ENCODE measurements at places on chromosomes 7 and 10.

DNA sequence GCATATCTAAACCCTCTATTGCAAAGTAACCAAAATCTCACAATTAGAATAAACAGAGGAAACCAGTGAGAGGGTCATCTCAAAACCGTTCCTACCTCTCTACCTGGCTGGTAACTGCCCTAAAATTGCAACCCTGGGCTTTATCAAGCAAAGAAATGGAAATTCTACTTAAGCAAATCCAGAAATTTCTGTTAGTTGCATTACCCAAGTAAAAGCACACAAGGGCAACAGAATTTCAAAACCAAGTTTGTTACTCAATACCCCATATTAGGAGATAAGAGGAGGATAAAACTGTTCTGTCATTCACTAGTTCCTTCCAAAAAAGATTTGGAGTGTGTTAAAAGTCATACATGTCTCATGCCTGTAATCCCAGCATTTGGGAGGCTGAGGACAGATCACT is 195.3 kb downstream of the FAM107B start:
- no peak for DNase-seq

- no peak for DNase-seq
Observed at GRCh38 chr10:69736886-69737641, 64.6 kb upstream of the COL13A1 start.

GRCh38 chr10:100980711-100981110 is 6.6 kb downstream of the MRPL43 start:
- DNase-seq, result no peak

- no peak for DNase-seq
Observed at GRCh38 chr10:51759896-51760534, 60.6 kb upstream of the CSTF2T start.

DNA sequence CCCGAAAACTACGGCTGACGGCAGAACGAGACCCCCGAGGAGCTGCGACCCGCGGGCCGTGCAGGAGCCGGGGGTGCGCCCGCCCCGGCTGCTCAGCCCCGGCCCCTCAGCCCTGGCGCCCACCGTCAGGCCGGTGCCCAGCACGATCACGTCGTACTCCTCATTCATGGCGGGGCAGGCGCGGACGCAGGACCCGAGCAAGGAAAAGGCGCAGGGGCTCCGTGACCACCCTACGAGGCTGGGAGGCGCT is 218 bp downstream of the GDI2 start:
- DNase-seq, result no peak

- no peak for DNase-seq
Observed at GRCh38 chr7:128867842-128868623, 5.4 kb downstream of the ATP6V1F start.

DNA sequence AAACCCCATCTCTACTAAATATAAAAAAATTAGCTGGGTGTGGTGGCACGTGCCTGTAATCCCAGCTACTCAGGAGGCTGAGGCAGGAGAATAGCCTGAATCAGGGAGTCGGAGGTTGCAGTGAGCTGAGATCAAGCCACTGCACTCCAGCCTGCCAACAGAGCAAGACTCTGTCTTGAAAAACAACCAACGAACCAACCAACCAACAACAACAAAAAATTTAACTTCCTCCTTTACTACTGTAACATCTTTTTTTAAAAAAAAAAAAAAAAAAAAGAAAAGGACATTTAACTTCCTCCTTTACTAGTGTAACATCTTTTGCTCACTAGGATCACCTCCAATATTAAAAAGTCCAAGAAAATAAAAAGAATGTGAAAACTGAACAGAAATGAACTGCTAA is 92.3 kb upstream of the TMEM168 start:
- no peak for DNase-seq

DNA sequence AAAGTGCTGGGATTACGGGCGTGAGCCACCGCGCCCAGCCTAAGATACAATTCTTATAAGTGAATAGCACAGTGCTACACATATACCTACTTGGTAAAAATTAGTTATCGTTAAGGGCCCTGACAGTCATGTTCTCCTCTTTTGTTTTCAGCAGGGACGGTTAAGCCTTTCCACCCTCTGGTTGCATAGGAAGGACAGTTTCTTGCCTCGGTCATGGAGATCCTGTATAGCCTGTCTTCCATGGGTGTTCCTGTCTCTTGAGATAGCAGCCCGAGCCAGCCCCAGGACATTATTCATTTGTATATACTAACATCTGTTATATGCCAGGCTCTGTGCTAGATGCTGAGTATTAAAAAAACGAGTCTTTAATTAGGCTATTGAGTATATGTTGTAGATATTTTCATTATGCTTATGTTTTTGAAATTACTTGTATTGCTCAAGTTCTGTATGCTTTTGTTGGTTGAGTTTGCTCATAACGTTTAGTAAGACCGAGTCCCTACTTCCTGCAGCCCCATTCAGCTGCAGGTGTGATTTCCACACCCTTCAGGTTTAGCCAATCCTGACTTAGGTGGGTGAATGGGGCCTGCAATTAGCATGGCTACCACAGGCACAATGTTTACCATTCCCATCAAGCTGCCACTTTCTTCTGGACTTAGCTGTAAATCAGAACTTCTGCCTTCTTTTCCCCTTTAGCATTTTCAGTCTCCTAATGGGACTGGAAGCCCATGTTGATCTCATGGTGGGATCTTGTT is 24.8 kb downstream of the CCSER2 start:
- DNase-seq, result no peak

DNA sequence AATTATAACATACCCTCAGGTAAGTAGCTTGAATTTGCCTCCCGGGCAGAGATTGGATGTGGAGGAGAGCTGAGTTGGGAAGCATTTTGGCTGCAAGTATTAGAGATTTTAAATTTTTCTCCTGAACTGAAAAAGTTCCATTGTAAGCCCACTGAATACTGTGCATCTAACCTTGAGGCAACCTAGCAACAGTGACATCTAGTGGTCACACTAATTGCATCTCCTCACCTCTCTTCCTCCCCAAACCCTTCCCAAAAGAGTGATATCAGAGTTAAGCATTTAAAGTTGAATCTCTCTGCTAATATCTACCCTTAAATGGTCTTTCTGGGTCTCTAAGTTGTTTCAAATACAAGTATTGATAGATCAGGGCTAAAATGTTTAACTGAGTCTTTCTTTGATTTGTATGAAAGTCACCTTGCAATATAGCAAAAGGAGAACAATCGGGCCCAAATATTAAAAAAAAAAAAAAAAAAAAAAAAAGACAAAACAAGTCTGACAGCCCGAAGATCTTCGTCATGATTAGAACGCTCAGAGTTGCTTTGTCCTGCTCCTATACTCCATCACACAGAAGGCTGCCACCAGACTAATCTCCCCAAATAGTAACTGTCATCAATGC is 40.4 kb upstream of the DLX5 start:
- DNase-seq, result peak; percentile 20

DNA sequence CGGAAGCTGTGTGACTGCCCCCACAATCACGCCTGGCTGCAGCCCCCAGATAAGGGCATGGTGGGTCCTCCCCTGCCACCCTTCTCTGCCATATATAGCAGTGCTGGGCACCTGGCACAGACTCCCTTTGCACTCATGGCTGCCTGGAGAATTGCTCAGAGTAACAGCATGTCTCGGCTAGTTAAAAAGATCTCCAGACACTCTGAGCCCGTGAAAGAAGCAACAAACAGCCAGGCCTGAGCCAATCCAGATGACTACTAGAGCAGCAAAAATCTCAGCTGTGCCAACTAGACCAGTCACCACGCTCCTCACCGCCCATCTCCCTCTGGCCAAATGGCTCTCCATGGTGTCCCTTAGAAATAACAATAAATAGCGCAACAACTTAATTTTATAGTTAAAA is 71.3 kb downstream of the PARD3 start:
- DNase-seq, result no peak

DNA sequence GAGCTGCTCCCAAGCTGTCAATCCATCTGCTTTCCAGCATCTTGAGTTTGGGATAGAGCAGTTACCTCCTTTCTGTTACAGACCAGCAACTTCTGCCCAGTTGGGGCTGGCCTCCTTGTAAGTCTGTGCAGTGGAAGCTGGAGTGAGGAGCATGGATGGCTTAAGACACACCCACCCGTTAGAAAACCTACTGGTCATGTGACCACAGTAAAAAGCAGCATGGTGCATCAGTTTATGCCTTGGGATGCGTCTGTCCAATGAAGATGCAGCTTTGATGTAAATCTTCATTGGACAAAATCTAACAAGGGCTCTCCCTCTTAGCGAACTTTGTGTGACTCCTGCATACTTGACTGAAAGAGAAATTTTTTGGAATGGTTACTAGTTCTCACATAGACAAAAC is 453.5 kb downstream of the TYW1 start:
- no peak for DNase-seq

GRCh38 chr7:94975336-94975735 is 67.9 kb downstream of the PPP1R9A start:
- no peak for DNase-seq

DNA sequence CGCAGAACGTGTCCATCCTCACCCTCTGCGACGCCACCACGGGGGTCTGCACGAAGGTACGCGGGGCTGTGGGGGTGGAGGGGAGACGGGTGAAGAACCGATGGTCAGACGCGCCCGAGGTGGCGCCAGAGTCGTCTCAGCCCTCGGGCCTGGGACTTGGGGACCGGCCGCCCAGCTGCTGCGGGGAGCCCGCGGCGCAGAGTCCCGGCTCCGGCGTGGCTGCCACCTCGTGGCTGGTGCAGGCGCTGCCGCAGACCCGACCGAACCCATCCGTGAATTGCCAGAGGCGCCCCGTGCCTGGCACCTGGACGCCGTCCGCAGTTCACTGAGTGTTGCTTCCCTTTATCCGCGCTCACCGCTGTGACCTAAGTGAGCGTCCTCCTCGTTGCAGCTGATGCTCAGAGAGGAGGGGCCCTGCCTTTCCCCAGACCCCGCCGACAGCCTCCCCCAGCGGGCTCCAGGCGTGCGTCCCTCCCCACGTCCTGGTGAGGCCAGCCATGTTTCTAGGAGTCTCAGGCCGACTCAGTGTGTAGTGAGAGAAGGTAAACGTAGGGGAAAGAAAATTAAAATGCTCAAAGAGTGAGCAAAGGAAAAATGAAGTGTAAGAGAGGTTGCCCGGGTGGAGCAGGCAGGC is 208.7 kb downstream of the PAXIP1 start:
- DNase-seq, result no peak

DNA sequence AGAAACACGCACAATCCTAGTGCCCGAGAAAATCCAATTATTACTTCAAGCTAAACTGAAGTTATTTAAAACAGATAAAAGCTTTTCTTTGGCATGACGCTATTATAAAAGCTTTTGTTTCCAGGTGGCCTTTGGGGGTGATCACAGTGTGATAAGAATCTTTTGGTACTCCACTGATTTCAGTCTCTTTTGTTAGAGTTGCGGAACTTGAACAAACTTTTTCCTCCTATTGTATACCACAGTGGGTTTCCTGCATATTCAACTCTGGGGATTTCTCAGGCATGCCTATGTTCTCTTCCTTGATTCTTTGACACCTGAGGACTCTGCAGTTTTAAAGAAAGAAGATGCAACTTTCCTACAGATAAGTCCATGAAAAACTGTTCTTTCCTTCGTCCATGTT is 99.7 kb upstream of the PITRM1 start:
- DNase-seq, result no peak

- DNase-seq, result no peak
Observed at GRCh38 chr7:32074787-32075585, 4.8 kb upstream of the PDE1C start.

DNA sequence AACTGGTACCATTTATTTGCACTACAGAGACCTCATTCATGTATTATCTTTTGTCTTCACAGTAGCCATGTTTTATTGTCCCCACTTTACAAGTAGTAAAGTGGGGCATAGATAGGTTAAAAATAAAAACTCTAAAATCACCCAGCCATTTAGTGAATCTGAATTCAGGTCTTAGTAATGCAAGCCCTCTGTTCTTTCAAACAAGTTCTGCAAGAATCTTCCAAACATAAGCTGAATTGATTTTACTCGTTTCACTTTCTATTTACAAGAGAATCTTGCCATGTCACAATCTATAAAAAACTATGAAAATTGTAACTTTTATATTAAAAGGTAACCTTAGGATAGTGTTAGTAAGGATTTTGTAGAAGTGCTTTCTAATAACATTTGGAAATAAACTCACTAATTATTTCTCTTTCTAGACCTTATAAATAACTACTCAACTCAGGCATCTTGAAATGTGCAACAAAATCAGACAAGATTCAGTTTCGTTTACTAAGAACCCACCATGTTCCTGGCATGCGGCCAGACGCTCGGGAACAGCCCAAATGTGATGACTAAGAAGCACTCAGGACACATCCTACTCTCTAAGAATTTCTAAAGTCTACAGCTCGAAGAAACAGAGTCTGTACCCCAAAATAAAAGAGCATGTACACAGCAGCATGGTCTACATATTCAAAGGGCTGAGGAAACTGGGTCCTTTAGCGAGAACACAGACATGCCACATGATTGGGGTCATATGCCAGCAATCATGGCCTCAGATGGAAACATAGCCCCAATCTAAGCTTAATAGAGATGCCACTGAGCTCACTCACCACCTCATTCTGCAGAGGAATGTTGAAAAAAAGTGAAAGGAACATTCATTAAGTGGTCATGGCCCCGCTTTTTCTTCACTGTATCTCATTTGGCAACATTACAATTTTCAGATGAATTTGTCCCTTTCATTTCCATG is 167.6 kb downstream of the AMPH start:
- DNase-seq, result peak; percentile 85

- DNase-seq, result no peak
Observed at GRCh38 chr7:132091706-132092105, 484.6 kb downstream of the PLXNA4 start.

DNA sequence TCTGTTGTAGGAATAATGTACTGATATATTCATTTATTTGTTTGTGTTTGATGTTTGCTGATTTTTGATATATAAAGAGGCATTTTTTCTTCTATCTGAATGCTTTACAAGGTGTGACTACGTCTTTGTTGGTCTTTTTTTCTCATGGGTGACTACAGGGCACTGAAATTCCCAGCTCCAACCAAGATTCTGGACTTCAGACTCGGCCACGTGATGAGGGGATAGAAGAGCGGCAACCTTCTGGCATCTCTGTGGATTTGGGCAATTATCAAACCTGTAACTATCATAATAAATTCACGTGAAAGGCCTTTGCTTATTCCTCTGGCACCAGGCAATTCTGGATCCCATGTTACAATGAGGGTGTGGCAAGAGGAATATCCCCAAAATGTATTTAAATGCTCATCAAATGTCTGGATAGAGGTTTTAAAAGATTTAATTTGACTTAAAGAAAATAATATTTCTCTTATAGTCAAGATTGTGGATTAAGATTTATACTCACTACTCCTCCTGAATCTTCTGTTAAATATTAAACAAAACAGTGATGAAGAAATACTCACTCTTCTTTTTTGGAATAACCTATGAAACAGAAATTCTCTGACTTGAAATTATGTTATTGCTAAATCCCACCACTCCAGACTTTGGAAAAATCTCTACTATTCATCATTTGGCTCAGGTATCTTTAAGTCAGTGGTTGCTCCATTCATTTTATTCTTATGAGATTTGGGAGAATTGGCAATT is 276.3 kb downstream of the GPR37 start:
- DNase-seq, result no peak

All from CD4-positive, alpha-beta T cell treated with Interleukin-6 for 4 hours (primary cell).